ENCODE measurements at places on chromosomes 16 and 17.

DNA sequence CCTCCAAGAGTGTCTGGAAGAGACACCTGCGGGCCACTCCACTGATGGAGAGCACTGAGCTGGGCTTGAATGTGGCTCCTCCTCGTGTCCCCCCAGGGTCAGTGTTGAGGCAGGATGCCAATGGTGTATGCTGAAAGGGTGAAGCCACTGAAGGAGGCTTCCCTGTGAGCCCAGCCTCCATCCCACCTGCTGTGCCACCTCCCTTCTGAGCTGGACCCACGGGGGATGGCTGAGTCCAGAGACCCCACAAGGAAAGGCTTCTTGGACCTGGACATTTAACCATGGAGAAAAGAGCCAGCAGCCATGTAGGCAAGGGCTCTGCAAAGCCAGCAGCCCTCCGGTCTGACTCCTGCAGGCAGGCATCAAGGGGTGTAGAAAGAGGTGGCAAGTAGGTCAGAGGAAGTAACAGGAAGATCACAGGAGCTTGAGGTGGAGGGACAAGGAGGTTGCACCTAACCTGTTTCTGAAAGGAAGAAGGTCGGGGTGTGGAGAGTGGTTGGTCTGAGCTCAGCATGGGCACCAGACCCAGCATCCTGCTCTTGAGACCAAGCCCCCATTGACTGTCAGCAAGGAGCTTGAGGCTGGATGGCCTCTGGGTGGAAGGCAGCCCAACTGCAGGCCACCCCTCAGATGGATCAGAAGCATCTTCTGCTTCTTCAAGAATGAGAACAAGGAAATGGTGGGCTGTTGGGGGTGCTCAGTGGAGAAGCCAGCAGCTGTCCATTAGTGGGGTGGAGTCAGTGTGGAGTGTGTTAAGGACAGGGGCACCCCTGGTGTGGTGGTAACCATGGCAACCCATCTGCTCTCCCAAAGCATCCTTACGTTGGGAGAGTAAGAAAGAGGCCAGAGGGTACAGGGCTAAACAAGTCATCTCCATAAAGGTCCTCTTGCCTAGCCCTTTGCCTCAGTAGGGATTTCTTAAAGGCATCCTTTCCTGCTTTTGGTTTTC, 80.7 kb downstream of the PLD6 start:
- DNase-seq, result no peak

GRCh38 chr17:46071796-46072195, 72.7 kb downstream of the STH start:
- no peak for DNase-seq

DNA sequence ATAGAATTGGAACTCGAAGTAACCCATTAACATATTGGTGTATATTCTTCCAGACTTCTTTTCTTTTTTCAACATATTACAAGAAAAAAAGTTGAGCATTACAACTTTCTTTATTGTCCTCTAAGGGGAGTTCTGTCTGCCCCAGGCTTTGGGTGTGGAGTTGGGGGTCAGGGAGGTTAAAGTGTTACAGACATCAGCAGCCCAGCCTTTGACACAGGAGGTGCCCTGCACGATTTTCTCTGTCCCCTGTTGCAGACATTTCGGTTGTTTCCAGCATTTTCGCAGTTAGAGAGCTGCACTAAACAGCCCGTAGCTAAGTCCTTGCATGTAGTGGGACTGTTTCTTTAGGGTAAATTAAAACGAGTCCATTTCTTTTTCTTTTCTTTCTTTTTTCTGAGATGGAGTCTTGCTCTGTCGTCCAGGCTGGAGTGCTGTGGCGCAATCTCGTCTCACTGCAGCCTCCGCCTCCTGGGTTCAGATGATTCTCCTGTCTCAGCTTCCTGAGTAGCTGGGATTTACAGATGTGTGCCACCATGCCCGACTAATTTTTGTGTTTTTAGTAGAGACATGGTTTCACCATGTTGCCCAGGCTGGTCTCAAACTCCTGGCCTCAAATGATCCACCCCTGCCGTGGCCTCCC, 13.4 kb upstream of the ADCY7 start:
- no peak for DNase-seq

GRCh38 chr17:63519972-63520882, 2.9 kb upstream of the KCNH6 start:
- no peak for DNase-seq

DNA sequence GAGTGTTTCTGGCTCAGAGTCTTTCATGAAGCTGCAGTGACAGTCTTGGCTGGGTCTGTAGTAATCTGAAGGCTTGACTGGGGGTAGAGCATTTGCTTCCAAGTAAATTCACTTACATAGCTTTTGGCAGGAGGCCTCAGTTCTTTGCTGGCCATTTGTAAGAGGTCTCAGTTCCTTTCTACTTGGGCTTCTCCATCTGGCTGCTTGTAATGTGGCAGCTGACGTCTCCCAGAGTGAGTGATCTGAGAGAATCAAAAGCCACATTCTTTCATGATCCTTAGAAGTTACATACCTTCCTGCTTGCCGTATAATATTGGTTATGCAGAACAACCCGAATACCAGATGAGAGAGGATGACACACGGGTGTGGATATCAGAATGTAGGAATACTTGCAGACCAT, 39.8 kb downstream of the NF1 start:
- no peak for DNase-seq

DNA sequence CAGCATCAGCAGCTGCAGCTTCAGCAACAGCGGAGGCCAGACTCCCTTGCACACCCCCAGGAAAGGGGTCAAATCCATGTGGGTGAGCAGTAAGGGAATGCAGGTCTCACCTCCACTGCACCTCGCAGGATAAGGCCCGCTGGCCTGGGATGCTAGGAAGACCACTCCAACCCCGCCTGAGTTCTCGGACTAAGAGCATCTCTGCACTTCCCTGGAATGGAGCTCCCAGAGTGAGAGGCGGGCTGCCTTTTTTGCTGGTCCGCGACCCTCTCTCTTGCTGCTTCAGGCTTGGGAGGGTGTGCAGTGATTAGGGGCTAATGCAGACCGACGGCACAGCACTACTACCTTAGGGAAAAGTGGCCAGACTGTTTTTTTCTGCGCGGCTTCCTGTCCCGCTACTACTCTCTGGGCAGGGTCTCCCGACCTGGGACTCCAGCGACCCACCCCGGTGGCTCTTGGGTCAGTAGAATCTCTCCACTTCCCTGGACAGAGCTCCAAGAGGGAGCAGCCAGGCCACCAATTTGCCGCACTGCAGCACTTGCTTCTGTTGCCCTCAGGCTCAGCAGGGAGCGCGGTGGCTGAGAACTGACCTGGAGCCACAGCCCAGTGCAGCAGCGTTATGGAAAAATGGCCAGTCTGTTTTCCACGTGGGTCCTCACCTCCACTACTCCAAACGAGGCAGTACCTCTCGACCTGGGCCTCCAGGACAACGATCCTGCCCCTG, 480.4 kb downstream of the CDH8 start:
- DNase-seq, result no peak

- no peak for DNase-seq
These were observed 541 bp upstream of the RBBP6 start for GRCh38 chr16:24538756-24539294.

- DNase-seq, result no peak
These were observed at the start of gene HYDIN for GRCh38 chr16:71230122-71230845. HYDIN (minus strand) TSS chr16:71230722; CDS start chr16:71186895, 43,827 bp downstream.

DNA sequence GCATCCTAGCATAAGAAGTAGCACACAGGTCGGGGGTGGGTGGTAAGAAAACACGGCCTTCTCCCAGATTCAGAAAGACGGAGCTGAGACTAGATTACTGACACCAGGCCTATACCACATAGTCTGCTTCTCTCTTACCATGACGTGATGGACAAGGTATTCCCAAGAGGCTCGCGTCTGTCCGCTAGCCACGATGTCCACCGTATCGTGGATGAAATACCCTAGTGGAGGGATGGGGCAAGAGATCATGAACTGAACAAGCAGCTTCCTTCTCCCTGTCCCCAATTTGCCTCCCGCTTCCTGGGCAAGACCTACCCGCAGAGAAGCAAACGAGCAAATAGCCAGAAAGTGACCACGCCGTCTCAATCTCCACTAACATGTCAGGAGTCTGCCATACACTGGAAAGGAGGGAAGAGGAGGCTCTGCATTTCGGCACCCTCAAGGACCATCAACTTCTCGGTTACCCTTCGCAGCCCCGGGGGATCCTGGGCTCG, 820 bp downstream of the TLCD1 start:
- no peak for DNase-seq

DNA sequence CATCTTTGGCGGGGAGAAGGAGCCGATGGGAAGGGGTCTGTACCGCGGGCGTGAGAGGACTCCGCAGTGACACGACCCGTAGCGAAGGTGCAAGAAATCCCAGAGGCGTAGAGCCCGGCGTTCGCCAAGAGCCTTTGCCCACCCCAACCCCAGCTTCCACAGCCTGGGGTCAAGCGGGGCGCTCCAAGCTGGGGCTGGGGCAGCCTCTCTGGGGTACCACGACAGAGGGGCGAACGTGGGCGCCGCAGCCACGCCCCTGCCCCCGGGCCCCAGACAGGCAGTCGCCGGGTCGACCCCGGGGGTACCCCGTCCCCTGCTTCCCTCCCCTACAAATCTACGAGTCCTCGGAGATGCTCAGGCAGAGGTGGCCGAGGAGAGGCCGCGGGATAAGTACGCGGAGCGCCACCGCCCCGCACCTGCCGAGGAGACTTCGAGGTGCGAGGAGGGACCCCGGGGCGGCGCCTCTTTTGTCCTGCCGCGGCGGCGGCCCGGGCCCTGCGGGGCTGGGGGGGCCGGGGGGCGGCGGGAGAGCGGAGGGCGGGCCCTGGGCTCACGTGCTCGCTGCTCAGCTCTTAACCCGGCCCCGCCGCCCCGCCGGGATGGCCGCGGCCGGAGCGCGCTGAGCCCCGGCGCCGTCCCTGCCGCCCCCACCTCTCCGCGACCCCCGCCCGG, at the start of gene ADAM11:
Gene ADAM11, plus strand, starts transcription at position 575 of the 672 bp plus-strand sequence. CDS start 212 bp downstream, outside the sequence.
- DNase-seq, result no peak

DNA sequence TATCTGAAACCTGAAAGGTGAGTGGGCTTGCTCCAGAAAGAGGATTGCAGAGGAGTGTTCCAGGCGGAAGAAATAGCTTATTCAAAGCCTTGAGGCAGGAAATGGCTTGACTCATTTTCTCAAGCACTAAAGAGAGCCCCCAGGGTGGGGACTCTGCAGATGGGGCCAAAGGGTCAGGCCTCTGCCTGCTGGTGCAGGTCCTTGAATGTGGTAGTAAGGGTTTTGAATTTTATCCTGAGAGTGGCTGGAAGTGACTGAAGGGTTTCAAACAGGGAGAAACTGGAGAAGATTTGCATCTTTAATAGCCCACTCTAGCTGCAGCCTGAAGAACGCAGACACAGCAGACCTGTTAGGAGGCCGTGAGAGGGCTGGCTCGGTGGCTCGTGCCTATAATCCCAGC, 144.4 kb downstream of the CCT6B start:
- no peak for DNase-seq

GRCh38 chr17:20284022-20284421, 183.3 kb downstream of the LGALS9B start:
- no peak for DNase-seq

DNA sequence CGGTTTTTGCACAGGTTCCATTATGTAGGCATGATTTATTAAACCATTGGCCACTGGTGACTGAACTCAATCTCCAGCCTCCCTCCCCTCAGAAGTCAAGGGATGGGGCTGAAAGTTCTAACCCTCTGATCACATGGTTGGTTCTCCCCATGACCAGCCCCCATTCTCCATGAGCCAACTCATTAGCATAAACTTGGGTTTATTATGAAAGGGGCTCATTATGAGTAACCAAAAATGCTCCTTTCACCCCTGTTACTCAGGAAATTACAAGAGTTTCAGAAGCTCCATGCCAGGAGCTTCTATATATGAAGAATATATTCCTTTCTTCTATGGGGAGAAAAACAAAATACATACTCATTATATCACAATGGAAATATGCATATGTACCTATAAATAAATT, 555.3 kb downstream of the HS3ST4 start:
- DNase-seq, result no peak

DNA sequence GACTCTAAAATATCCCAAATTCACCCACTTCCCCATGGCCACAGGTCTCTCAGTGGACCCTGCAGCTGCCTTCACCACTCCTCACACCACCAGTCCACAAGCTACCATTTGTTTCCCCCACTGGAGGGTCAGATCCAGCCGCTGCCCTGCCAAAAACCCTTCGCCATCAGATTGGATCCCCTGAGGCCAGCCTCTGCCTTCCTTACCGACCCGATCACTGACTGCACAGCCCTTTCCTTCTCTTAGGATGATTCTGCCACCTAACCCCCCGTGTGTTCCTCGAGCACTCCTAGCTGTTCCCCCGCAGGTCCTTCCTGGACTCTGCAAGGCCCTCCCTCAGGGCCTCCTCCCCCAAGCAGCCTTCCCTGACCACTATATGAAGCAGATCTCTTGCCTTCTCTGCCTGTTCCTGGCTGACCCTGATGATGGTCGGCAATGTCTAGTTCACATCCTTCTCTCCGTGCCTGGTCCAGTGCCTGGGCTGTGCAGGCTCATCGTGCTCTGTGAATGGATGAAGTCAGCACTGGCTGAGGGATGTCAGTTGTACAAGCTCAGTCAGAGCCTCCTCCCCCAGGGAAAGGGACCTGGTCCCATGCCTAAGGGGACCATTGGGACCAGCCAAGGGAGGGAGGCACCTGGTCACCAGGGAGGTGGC, 46.0 kb downstream of the CPNE2 start:
- no peak for DNase-seq

DNA sequence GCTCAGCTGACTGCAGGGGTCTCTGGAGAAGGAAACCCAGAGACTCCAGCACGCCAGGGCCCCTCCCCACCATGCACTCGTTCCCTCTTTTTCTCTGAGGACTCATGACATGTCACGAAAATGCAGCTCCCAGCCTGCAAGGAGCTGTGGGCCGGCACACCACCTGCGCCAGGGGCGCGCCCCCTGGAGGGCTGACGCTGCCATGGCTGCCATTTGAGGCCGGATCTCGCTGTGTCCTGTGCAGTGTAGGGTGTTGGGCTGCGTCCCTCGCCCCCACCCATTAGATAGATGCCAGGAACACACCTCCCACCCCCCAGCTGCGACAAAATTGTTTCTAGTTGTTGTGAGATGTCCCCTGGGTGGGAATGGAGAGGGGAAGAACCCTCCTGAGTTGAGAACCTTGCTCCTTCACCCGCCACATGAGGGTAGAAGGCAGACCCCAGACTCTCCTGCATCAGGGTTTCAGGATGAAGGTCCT, 8.2 kb downstream of the SYNGR2 start:
- peak; percentile 62 for DNase-seq

GRCh38 chr17:61144617-61145564, 254.8 kb upstream of the TBX2 start:
- no peak for DNase-seq

- no peak for DNase-seq
These were observed 196.1 kb downstream of the GSG1L start for GRCh38 chr16:27867122-27868110.

DNA sequence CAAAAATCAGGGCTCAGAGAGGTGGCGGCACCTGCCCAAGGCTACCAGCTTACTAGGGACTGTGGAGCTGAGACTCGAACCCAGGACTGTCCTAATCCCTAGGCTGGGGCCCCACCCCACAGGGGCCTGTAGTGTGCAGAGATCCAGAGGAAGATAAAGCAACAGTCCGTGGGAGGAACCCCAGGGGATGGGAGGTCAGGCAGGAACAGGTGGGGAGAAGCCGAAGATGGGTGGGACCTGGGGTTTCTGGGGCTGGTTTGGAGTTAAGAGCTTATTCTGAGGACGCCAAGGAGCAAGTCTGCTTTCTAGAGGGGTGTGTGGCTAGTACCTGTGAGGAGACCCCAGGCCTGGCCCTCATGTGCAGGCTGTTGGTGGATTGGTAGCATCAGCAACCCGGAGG, 14.9 kb downstream of the C16orf74 start:
- no peak for DNase-seq
